ENCODE measurements at places on chromosomes 3 and 15.

- no peak for DNase-seq
Observed at GRCh38 chr3:195268576-195269309, 2.2 kb downstream of the XXYLT1 start.

DNA sequence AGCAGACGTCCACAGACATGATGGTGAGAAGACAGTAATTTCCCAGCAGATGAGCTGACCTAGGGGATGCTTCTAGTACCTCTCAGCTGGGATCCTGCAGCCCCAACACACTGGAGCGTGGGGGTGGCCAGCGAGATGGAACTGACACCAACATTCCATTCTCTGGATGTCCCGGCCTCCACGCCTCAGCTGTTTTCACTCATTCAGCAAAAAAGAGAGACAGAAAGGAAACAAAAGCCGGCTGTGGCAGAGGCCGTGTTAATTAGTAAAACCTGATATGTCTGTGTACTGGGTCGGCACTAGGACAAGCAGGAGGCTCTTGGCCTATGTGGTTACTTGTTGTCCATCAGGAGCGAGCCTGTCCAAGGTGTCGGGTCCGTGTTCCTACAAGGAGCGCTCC, 82.6 kb upstream of the MYZAP start:
- no peak for DNase-seq

DNA sequence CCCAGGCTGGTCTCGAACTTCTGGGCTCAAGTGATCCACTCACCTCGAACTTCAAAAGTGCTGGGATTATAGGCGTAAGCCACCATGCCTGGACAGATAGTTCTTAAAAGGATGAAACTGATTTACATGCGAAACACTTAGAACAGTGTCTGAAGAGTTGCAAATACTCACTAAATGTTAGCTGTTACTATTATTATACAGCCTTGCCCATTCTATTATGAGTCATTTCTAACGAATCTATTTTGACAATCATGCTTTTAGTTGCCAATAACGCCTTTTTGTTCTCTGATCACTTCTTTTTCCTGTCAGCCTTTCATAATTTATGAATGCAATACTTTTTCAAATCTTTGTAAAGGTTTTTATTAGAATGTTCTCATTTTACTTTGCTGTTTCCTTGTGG, 112.7 kb downstream of the SNRK start:
- DNase-seq = no peak

DNA sequence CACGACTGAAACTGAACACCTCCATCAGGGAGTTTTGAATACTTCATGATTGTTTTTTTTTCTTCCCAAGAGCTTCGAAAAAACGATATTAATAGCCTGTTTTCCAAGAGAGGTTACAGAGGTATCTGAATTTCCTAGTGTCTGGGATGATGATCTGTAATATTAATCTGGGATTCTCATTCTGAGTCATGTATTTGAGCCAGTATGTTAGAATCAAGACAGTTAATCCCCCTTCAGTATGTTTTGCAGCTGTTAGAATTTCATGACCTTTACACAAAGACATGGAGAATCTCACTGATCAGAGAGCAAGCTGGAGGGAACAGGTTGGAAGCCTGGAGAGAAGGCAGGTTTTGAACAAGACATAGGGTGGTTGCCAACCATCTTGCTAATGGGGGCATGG, 234.5 kb upstream of the GAP43 start:
- DNase-seq = no peak

- no peak for DNase-seq
Observed at GRCh38 chr3:113151461-113152031, 59.8 kb upstream of the BOC start.

DNA sequence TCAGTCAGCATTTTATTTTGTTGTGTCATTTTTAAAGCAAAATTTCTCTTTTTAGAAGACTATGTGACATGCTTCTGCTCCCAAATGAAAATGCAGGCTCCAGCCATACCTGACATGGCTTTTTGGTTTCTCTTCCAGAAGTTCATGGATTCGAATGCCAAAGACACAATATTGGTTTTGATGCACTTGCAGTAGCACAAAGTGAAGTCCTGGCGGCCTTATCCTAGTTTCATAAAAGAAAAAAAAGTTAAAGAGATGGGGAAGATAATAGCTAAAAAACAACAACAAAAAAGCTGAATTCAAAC, 62.7 kb downstream of the NR2F2 start:
- no peak for DNase-seq

DNA sequence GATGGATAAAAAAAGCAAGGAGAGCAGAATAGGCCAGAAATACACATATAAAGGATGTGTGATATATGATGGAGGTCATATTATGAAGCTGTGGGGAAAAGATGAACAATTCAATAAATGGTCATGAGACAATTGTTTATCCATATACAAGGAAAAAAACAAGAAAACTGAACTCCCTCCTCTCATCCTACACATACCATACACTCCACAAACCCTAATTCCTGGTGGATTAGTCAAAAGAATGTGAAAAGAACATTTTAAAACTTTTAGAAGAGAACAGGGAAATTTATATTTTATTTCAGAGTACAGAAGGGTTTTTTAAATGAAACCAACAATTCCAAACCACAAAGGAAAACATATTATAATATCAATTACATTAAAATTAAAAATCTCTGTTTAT, 34.5 kb upstream of the NR2E3 start:
- no peak for DNase-seq

DNA sequence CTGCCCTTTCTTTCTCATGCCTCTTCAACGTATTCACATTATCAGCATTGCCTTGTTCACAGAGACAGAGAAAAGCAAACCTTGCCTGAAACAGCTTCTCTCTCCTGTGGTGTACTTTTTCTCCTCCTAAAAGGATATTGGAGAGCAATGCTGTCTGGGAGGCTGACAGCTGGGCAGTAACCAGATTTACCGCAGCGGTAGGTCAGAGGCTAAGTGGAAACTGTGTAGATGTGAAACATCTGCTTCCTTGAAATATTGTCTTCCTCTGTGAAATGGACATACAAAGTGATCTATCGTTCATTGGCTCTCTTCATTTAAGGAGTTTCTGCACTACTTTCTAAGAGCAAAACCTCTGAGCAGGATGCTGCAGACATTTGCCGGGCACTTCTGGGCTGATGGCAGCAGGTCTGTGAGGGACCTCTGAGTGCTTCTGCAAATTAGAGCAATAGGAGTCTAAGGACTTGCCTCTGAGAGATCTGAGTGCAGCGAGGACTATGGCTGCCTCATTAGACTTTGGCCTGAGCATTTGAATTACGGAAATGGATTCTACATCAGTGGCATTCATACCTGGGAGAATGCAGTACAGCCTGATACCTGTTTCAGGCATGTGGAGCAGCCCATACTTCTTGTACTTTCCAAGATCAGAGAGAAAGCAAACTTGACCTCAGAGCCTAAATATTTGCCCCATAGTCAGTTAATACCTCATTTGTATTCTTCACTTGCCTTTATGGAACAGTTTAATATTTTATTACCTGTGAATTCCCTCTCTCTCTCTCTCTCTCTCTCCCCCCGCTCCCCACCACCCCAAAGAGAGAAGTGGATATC, 260.5 kb upstream of the TPRG1 start:
- no peak for DNase-seq

GRCh38 chr3:157819270-157820156, 286.7 kb downstream of the SHOX2 start:
- DNase-seq = no peak

- DNase-seq = no peak
Observed at GRCh38 chr3:172974969-172975368, 166.1 kb downstream of the SPATA16 start.

- DNase-seq = no peak
Observed at GRCh38 chr3:42743204-42743995, 29.7 kb downstream of the CCDC13 start.

- DNase-seq = no peak
Observed at GRCh38 chr3:25618028-25618427, 46.7 kb downstream of the TOP2B start.

DNA sequence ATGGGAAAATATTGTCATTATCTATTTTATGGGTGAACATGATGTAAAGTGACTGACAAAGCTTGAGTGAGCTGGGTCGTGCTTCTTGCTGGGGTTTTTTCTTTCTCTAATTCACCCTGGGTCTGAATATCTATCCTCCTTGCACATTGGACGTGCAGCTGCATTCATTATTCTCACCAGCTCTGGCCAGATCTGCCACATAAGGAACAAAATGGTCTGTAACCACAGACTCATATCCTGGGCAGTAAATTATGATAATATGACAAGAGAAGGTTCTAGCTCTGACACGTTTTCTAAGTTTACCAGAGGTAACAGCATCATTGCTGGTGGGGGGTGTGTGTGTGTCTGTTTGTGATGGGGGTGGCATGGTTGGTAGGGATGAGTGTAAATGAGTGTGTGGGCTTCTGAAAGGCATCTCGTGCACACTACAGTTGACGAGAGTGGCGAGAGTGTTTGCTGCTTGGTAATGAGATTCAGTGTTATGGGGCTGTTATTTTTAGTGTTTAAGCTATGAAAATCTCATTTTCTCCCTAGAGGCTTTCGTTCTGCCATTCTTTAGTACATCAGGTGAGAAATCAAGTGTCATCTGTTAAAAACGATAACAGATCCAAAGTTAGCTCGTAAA, 418.4 kb downstream of the PDCD6IP start:
- DNase-seq = no peak

DNA sequence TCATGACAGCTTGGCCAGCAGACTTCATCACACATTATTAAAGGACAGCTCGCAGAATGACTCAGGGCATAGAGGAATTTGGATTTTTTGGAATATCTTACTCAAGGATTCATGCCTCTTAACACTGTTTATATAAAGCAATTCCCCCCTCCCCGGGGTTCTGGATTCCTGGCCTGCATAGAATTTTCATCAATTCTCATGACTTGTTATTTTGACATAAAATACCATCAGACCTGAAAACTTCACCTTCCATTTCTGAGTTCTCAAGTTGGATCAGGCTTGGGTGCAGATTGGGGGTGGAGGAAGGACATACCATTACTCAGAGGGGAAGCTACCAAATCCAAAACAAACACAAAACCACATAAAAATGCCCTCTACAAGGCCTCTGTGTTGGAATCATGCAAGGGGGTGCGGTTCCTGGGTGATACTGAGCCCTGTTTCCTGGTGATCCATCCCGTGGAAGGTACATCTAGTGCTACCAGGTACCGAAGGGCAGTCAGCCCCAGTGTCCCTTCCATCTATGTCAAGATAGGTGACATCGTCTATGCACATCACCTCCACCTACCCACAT, 95.3 kb downstream of the DAPK2 start:
- DNase-seq = no peak

GRCh38 chr3:130627143-130627855, 110.3 kb downstream of the COL6A6 start:
- DNase-seq = no peak

GRCh38 chr3:76199382-76199781, 414.0 kb upstream of the ZNF717 start:
- no peak for DNase-seq

- no peak for DNase-seq
Observed at GRCh38 chr15:96412906-96413231, 82.4 kb downstream of the NR2F2 start.

GRCh38 chr15:81296673-81297072, 27.3 kb downstream of the STARD5 start:
- peak; percentile 52 for DNase-seq

DNA sequence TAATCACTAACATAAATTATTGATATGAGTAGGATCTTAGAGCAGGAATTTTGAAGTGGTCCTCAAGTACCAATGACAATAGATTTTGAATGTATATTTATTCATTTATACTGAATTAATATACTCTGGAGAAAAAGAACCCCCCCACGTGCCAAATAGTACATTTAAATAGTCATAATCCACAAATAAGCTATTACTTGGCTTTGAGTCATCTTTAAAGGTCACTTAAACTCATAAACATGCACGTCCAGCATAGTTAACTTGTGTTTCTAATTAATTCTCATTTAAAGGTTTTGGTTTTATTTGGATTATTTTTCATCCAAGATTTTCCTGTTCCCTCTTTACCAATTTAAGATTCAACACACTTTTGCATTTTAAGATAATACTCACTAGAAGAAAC, 35.1 kb downstream of the FGF7 start:
- DNase-seq = no peak

GRCh38 chr3:172362583-172362982, 85.7 kb downstream of the GHSR start:
- no peak for DNase-seq

- no peak for DNase-seq
Observed at GRCh38 chr3:65733459-65733858, 305.3 kb downstream of the MAGI1 start.

- DNase-seq = no peak
Observed at GRCh38 chr15:25727116-25727515, 136.0 kb downstream of the ATP10A start.

DNA sequence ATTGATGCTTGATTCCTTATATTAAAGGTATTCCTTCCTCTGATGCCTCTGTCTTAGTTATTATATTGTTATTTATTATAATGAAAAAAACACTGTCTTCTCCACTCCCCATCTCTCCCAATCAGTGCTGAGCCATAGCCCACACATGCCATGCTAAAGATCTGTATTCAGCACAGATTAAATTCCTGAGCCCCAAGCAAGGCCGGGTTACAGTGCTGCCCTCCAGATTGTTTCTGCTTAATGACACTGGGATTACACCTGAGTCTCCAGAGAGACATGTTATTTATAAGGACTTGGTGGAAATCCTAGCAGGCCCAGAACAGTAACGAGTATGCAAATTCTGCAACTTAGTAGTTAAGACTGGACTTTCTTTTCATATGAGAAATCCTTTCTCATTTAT, 305.9 kb upstream of the UMPS start:
- no peak for DNase-seq

GRCh38 chr3:53199834-53200233, 38.8 kb downstream of the PRKCD start:
- no peak for DNase-seq

GRCh38 chr3:5198986-5199731, 11.7 kb downstream of the EDEM1 start:
- DNase-seq = no peak

GRCh38 chr15:70792171-70792573, 28.8 kb upstream of the UACA start:
- DNase-seq = no peak

DNA sequence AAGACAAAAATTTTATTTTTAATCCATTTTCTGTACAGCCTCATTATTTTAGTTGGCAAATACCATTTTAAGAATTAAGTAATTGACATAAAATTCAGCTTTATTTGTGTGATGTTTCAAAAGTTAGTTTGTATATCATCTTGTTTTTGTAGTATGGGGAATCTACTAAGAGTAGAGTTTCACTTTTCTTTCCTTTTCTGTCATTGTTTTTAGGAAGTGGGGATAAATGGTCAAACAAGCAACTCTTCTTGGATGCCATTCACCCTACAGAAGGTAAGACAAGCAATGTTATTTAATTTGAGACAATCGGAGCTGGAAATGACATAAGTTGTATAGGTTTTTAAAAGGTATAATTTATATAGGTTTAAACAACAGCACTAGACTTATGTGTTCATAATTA, 268.3 kb downstream of the BBX start:
- DNase-seq = no peak
